ENCODE measurements at places on chromosomes 11 and 22. TPM values are rescaled to one million over a fixed set of nuclear protein-coding genes. Genes with fewer than 3 reads are reported as not detected.

The RAB39A gene
- 1.3 TPM for total RNA-seq

The FAM180B gene
- not detected for total RNA-seq

The OR2AT4 gene
- total RNA-seq, result 0.02 TPM

The OSM gene
- total RNA-seq, result not detected

The RNF169 gene
- 28.6 TPM for total RNA-seq

The TBX10 gene
- not detected for total RNA-seq

The DEPDC7 gene
- total RNA-seq, result 13.8 TPM

The BDNF gene
- total RNA-seq, result 12.7 TPM

The ANGPTL5 gene
- total RNA-seq, result not detected

The BATF2 gene
- 0.59 TPM for total RNA-seq

The PLAAT5 gene
- not detected for total RNA-seq

The GPR83 gene
- not detected for total RNA-seq

The TRIM22 gene
- total RNA-seq, result 34.9 TPM

The DDI1 gene
- total RNA-seq, result not detected

The COPB1 gene
- total RNA-seq, result 318 TPM

The SEPTIN5 gene
- total RNA-seq, result 18.7 TPM

The C11orf87 gene
- not detected for total RNA-seq

The LYVE1 gene
- not detected for total RNA-seq

The SPON1 gene
- 0.29 TPM for total RNA-seq

Measured in A172 (cell line).